ENCODE measurements at places on chromosomes 1 and 21.
A peak's percentile ranks its signal among the peaks of the same experiment; 100 is the strongest.

GRCh38 chr1:40711465-40712404, 20.2 kb downstream of the NFYC start:
- no peak for DNase-seq

- no peak for DNase-seq
Measured at GRCh38 chr1:225388372-225388771, 39.5 kb downstream of the LBR start.

- DNase-seq: no peak
Measured at GRCh38 chr1:155123801-155124200, 3.9 kb upstream of the EFNA1 start.

- DNase-seq: no peak
Measured at GRCh38 chr1:167674156-167674555, 44.1 kb downstream of the RCSD1 start.

- DNase-seq: no peak
Measured at GRCh38 chr1:59903141-59903754, 23.3 kb downstream of the CYP2J2 start.

- DNase-seq: no peak
Measured at GRCh38 chr1:219443763-219444162, 169.1 kb downstream of the ZC3H11B start.

GRCh38 chr1:17097787-17098186, 21.5 kb downstream of the PADI2 start:
- DNase-seq: no peak

GRCh38 chr1:83931658-83932253, 67.2 kb downstream of the TTLL7 start:
- DNase-seq: no peak

DNA sequence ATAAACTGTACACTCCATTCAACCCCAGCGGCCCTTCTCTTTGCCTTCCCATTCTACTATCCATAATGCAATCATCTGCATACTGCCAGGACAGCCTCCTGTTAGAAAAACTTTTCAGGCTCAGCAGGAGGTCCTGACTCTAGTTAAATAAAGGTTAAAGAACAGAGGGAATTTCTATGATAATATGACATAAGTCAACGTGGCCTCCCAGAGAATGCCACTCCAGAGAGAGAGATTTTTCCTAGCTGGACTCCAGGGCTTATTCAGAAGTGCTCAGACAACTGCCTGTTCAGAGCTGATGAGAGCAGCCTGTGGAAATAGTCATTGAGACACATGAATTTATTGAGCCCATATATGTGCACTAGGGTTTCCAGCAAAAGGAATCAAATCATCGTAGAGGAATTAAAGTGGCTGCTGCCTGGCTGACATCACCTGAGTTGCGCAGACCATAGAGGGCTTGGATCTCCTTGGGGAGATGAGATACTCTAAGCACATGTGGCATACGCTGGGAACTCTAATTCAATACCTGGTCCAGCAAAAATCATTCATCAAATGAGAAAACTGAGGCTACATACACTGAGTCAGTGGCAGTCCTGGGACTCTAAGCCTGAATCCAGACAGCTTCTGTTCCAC, 736.2 kb downstream of the PTPRU start:
- DNase-seq: no peak

DNA sequence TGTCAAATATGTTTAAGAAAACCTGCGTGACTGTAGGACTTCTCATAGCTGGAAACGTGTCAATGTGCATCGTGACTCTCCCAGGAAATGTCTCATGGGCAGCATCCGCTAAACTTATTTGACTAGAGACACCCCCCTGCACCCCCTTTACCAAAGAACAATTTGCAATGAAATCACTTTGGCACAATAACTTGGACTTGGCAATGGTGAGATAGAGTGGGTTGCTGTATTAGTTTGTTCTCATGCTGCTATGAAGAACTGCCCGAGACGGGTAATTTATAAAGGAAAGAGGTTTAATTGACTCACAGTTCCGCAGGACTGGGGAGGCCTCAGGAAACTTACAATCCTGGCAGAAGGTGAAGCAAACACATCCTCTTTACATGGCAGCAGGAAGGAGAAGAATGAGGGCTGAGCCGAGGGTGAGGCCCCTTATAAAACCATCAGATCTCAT, 13.8 kb downstream of the CLDN14 start:
- no peak for DNase-seq

DNA sequence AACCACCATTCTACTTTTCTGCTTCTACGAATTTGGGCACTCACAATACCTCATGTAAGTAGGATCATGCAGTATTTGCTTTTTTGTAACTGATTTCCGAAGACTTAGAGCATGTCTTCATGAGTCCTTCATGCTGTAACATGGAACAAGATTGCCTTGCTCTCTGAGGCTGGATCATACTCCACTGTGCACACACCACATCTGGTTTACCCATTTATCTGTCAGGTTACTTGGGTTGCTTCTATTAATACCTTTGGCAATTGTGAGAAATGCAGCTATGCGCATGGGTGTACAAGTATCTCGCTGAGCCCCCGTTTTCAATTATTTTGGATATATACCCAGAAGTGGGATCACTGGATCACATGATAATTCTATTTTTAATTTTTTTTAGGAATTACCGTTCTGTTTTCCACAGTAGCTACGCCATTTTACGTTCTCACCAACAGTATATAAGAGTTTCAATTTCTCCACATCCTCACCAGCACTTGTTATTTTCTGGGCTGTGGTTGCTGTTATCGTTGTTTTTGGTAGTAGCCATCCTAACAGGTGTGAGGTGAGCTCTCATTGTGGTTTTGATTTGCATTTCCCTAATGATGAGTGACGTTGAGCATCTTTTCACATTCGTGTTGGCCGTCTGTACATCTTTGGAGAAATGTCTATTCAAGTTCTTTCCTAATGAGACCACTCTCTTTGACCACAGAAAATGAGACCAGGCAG, 10.7 kb upstream of the SLC2A5 start:
- DNase-seq: no peak

DNA sequence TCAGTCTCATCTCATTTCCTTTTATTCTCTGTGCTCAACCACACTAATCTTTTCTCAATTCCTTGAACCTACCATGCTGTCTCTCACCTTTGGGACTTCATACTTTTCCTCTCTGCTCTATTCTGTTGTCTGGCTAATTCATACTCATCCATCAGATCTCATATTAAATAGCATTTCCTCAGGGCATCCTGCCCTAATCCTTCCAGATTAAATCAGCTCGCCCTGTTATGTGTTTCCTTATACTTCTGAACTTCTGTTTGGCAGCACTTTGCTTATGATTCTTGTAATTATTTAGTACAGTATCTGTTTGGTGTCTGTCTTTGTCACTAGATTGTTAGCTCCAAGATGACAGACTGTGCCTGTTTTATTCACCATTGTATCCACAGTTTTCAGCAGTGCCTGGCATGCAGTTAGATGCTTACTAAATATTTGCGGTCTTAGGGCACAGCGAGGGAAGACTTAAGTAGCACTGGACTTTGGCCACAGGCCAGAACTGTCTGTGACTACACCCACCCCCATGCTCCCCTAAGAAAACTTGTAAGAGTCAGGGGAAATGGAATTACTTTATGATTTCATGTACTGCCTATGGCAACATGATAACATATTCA, 9.9 kb upstream of the CAP1 start:
- DNase-seq: no peak

DNA sequence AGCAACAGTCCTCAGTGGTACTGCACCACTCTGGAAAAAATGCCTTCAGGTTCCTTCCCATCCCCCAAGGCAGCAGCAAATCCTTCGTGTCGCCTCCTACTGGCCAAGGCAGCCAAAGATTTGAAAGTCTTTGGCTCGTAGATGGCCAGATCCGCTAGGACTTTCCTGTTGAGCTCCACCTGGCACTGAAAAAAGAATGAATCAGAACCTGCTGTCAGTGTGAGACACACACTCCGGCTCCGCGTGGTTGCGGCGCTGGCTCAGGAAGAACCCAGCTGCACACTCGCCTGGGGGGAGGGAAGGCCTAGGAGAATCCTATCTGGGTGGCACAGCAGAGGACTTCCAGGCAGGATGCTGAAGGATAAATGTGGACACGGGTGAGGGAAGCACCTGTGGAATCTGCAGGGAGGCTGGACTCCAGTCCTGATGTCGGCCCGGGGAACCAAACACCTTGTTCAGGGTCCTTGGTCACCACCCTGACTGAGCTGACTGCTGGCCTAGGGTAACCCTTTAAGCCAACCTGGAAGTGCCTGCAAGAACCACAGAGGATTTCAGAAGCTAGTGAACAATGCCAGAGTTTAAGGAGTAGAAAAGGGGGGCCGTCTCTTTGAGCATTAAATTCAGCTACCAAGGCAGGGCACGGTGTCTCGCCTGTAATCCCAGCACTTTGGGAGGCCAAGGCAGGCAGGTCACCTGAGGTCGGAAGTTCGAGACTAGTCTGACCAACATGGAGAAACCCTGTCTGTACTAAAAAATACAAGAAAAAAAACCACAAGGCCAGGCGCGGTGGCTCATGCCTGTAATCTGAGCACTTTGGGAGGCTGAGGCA, 3.2 kb upstream of the CCNL2 start:
- DNase-seq: peak; percentile 53

GRCh38 chr1:58699011-58699762, 675 bp downstream of the MYSM1 start:
- no peak for DNase-seq

GRCh38 chr1:204434116-204434755, 22.6 kb upstream of the PPP1R15B start:
- no peak for DNase-seq

- DNase-seq: no peak
Measured at GRCh38 chr1:109385417-109385816, 12.3 kb downstream of the SORT1 start.

- DNase-seq: no peak
Measured at GRCh38 chr21:27275294-27275927, 308.5 kb upstream of the ADAMTS5 start.

- DNase-seq: no peak
Measured at GRCh38 chr1:238772322-238772721, 614.0 kb upstream of the CHRM3 start.

DNA sequence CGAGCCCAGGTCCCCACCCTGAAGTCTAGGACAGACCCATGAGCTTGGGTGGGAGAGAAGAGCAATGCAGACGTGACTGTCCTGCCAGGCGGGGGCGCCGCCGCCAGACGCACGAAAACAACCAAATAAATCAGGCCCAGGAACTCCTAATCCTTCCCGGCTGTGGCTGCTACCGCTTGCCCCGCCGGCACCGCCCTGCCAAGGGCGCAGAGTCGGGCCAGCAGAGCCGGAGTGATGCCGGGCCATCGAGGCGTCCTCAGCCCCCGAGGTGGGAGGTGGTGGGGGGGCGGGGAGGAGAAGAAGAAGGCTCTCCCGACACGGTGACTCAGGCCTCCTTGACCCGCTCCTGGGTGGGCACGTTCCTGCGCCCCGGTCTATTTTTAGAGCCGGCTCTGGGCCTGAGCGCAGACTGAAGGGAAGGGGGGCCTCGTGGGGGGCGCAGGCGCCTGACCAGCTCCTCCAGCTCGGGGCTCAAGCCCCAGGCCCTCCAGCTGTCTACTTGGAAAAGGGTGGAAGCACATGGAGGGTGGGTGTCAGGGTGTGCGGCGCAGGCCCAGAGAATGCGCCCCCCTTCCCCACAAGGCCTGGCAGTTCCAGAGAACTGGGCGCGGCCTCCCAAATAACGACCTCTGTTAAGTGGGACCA, 10.7 kb upstream of the COL16A1 start:
- DNase-seq: peak; percentile 80

DNA sequence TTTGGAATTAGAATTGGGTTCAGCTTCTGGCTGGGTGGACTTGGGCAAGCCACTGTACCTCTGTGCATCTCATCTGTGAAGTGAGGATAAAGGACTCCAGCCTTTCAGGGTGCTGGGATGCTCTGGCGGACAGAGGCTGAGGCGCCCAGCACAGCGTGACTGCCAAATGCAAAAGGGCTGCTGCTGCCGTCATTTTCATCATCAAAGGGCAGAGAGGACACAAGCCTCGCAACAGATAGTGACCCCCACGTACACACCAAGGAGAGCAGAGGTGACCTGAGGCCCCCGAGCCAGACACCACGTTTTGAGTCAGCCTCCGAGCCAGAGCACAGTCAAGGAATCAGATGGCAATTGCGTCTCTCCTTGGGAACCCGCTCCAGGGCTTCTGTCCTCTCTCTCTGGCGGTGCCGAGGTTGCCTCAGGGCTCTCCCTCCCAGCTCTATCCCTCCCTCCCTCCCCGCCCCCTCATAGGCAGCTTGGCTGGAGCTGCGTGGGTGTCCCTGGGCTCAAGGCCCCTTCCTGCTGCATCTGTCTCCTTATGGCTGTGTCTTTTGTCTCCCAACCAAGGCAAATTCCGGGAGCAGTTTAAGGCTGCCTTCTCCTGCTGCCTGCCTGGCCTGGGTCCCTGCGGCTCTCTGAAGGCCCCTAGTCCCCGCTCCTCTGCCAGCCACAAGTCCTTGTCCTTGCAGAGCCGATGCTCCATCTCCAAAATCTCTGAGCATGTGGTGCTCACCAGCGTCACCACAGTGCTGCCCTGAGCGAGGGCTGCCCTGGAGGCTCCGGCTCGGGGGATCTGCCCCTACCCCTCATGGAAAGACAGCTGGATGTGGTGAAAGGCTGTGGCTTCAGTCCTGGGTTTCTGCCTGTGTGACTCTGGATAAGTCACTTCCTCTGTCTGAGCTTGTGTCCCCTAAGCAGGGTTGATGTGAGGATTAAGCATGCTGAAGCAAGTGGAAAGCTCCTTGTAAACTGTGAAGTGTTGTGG, 9.0 kb downstream of the HCRTR1 start:
- DNase-seq: no peak

DNA sequence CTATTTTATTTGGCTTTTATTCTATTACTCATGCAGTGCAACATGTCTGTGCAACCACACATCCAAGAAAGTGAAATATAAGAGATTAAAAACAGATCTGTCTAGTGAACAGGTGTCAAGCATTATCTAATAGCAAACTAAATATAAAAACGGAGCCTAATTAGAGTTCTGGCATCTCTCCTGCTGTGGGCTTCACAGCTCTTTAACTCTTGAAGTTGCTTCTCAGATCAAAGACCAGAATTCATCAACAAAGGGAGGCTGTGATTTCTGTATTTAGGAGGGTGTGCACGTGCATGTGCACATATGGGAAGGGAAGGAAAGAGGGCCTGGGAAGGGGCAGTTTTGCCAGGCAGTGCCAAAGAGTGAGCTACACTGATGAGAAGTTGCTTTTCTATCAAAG, 81.0 kb downstream of the MIS18A start:
- DNase-seq: no peak

DNA sequence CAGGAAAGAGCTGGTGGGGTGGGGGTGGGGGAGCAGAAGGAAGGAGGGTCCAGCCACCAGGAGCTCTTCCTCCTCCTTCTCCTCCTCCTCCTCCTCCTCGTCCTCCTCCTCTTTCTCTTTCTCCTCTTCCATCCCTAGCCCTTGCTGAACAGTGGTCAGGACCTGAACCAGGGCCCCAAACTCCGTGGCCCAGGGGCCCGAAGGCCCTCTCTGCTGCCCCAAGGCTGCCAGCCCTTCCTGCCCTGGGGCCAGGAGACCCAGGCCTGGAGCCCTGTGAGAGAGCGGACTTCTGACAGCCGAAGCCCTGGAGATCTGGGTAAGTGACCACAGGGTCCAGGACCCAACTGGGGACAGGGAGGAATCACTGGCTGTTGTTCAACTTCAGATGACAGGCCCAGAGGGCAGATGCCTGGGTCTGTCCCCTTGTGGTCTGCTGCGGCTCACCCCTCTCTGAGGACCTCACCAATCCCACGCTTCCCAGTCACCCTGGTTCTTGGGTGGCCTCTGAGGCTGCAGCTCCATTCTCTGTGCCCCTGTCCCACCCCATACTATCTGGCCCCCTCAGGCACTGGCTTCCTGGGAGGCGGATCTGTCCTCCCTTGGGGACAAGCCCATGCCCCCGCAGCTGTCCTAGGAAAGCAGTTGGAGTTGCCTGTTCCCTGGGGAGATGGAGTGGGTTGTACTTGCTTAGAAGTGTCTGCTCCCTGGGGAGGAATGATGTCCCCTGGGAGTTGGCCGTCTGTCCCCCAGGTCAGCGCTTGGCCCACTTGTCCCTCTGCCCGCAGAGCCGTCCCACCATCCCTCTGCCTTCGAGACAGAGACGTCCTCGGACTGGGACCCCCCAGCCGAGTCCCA, 51.8 kb downstream of the VWA5B1 start:
- peak; percentile 46 for DNase-seq
